ENCODE measurements at places on chromosomes 16 and 17.

DNA sequence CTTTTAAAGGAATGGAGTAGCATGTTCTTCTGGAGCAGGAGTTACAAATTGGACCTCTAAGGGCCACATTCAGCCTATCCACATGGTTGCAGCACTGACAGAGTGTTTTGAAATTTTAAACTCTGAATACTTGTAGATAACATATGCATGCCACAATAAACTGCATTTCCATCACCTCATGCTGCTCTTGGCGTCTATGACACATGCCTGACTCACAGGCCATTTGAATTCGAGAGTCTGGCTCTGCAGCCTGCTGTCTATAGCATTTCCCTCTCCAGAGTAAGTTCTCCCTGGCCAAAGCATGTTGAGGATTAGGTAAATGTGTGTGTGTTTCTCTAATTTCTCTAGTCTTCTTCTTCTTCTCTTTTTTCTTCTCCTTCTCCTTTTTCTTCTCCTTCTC, 28.7 kb upstream of the MYOCD start:
- DNase-seq, result no peak

DNA sequence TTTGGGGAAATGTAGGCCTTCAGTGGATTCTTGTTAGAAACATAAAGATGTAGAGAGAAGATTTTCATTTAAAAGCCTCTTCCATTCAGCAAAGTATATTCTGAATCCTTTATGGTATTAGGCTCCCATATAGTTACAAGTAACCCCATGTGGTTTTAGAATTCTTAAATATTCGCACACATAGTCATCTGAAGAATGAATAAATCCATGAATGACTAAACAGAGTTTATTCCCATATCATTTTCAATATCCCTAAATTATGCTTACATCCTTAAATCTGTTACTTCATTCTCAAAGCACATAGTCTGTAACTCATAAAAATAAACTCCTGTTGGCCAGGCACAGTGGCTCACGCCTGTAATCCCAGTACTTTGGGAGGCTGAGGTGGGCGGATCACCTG, 962.1 kb downstream of the KCNJ18 start:
- no peak for DNase-seq

- no peak for DNase-seq
Measured at GRCh38 chr17:11564589-11565380, 33.5 kb upstream of the DNAH9 start.

DNA sequence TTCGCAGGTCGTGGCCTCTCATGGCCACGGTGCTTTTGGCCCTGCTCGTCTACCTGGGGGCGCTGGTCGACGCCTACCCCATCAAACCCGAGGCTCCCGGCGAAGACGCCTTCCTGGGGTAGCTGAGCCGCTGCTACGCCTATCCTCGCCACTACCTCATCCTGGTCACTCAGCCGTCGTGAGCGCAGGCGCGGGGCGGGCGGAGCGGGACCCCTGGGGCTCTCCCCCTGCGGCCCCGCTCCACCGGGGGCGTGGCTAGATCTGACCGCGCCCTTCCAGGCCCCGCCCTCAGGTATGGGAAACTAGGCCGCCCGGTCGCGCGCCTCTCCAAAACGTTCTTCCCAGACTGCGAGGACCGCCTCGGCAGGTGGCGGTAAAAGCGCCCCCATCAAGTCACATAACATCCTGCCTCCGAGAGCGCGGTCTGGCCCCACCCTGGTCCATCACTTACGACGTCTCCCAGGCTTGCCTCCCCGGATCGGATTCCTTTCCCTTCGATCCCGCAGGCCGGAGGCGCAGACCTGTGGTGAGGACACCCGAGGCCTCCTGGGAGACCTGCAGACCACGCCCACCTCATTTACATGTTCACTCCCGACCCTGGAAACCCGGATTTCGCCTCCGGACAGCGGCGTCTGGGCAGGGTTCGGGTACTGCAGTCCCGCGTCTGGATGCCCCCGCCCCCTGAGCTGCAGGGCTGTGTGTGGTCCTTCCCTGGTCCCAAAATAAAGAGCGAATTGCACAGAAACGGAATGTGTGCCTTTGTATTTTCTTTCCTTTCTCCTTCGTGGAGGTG, 91.5 kb upstream of the TMEM97 start:
- DNase-seq, result peak; percentile 44

GRCh38 chr17:18977021-18977420, 25.1 kb downstream of the SLC5A10 start:
- no peak for DNase-seq

DNA sequence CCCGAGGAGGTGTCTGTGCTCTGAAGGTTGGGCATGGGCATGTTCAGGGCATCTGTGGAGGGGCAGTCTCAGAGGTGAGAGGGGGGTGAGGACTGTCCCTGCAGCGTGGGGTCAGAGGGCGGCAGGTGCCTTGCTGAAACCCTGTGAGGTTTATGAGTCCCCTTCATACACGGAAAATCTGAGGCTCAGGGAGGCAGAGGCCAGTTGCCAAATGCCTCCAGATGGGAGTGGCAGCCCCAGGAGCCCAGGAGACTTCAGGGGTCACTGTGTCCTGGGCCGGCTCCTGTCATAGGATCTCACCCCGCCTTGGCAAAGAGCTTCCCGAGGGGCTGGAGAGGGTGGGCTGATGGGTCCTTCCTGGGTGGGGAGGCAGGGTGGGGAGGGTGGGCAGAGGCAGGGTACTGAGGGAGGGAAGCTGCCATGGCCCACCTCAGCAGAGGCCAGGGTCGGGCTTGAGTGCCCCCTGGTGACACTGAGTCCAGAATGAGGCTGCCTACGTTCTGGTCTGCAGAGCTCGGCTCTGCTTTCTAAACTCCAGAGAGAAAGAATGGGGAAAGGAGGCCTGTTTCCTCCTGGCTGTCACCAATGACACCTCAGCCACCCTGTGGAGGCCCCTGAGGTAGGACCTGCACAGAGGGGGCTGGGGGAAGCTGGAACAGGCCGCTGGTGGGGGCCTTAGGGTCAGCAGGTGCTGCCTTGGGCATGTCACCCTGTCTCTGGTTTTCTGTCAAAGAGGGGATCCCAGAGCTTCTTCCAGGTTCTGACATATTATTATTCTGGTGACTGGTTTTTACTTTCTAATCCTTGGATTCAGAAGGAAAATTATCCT, 1.1 kb downstream of the LGALS9 start:
- DNase-seq, result no peak

GRCh38 chr17:34637548-34638525, 58.5 kb downstream of the TMEM132E start:
- DNase-seq, result peak; percentile 92

- no peak for DNase-seq
Measured at GRCh38 chr17:17453088-17453487, 23.7 kb upstream of the MED9 start.

DNA sequence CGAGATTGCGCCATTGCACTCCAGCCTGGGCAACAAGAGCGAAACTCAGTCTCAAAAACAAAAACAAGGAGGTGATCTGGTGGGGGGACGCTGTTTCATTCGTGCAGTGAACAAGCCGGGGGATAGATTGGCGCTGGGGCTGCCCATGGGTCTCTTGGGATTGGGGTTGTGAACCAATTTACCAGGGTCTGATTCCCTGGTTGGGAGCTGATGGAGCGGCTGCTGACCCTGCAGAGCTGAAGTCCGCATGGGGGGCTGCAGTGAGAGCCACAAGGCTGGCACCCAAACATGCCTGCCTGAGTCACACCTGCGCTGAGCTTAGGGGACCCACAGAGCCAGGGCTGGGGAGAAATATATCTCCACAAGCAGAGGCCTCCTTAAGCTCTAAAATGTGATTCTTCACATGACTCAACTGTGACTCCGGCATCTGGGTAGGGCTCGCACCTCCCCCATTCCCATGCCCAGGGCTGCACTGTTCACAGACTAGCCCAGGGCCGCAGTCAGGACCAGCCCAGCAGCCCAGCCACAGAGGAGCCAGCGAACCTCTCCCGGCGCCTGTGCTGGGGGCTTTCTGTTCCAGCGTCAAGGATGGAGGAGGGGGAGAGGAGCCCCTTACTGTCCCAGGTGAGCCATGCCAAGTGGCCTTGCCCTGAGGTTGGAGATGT, 5.0 kb downstream of the TSPAN10 start:
- DNase-seq, result no peak

GRCh38 chr17:41717408-41718286, 5.5 kb downstream of the GAST start:
- DNase-seq, result no peak

GRCh38 chr17:50268743-50269275, 5.5 kb upstream of the TMEM92 start:
- no peak for DNase-seq

DNA sequence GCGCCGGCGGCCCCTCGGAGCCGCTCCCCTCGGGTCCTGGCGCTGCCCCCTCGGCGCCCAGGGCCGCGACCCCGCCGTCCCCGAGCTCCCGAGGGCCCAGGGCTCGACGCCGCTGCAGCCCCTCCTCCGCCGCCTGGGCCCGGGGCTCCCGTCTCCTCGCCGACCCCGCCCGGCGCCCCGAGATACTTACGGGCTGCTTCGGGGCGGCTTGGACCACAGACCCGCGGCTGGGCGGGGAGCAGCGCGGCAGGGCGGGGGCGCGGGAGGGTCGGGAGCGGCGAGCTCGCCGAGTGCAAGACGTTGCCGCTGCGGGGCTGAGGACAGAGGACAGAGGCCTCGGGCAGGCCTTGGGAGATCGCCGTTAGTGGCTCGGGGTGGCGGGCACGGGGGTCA, 290 bp downstream of the TOB1 start:
- peak; percentile 35 for DNase-seq

DNA sequence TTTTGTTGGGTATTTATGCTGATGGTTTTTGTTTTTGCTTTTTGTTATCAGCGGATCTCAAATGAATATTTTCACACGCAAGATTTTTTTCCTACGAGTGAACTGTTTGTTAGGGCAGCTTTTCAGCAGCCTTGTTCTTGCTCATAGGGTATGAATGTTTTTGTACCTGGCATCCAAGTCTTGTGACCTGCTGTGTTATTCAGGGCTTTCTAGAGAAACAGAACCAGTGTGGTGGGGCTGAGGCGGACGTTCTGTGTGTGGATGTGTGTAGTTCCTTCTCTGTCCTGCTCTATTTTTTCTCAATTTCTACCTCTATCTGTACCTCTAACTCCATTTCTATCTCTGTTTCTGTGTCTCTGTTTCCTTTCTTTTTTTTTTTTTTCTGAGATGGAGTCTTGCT, 78.3 kb downstream of the SNX29 start:
- no peak for DNase-seq

- DNase-seq, result no peak
Measured at GRCh38 chr17:82216301-82217119, 3.9 kb upstream of the CCDC57 start.

GRCh38 chr17:32104158-32104557, 38.1 kb upstream of the RHOT1 start:
- DNase-seq, result no peak

- DNase-seq, result no peak
Measured at GRCh38 chr16:85774136-85774535, 23.2 kb upstream of the C16orf74 start.

DNA sequence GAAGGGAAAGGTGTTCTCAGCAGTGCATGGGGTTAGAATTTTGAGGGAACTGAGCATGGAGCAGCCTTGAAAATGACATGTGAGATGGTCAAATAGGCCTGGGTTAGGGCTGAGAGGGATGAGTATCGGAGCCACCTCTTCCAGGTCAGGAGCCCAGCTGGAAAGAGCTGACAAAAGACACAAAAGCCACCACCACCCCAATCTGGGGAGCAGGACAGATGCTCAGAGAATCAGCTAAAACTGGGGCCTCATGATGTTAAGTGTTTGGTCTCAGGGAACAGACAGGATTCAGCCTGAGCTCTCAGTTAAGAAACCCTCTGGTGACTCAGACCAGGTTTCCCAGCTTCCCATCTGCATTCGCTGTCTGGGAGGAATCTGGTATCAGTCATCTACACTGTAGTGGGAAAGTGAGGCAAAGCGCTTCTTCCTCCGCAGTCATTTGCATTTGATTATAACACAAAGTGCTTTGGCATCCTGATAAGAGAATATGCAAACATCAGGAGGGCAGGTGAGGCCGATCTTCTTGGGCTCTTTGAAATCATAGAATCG, 2.6 kb downstream of the WNT9B start:
- DNase-seq, result no peak

GRCh38 chr17:6556121-6557039, at the start of gene PITPNM3:
Gene PITPNM3, minus strand, starts transcription at chr17:6556555. Its CDS starts 149 bp downstream, at chr17:6556406.
- DNase-seq, result no peak

GRCh38 chr16:87441886-87442580, 49.9 kb downstream of the MAP1LC3B start:
- no peak for DNase-seq

DNA sequence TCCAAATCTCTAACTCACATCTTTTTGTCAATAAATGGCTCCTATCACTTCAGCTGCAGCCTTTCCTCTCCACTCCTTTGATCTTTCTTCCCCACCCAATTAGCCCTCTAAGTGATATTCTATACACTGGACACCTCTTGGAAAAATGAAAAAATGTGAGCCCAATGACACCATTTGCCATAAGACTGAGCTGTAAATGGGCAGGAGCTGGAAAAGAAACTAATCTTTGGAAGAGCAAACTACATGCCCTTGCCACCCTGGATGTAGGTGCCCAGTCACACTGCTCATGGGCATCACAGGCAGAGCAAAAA, 80.0 kb downstream of the SMG6 start:
- no peak for DNase-seq

DNA sequence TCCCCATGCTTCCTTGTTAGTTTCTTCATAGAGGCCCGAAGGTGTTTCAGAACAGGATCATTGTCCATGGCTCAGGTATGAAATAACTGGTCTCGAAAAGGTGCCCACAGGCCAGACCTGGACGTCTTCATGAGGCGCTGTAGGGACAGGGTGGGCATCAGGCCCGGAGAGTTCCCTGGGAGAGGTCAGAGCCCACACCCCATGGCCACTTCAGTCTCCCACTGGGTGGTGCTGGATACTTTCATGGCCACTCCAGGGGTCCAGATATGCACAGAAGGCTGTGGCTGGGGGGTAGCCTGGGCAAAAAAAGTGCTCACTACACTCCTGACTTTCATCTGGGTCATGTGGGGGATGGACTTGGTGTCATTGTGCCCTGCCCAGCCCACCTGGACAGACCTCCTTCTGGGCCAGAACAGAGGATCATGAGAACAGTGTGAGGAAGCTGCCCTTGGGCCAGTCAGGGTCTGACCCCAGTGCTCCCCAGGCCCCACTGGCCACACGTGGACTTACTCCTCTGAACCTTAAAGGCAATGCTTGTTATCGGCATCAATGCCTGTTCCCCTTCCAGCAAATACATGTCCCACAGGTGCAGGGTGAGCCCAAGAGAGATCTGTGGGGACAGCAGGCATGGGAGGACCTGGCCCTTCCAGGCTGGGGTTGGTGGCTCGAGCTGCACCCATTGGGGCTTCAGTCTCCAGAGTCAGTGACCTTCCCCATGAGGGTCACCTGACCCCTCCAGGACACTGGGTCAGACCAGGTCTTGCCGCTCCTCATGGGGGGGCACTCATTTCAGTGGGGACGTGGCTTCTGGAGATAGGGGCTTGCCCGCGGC, 36.9 kb downstream of the LGALS9 start:
- no peak for DNase-seq

- DNase-seq, result peak; percentile 33
Measured at GRCh38 chr17:67245694-67246402, 852 bp upstream of the HELZ start.
